ENCODE measurements at places on chromosomes 13 and 19.

GRCh38 chr19:44582581-44583265, 30.6 kb upstream of the IGSF23 start:
- peak; percentile 64 for DNase-seq

DNA sequence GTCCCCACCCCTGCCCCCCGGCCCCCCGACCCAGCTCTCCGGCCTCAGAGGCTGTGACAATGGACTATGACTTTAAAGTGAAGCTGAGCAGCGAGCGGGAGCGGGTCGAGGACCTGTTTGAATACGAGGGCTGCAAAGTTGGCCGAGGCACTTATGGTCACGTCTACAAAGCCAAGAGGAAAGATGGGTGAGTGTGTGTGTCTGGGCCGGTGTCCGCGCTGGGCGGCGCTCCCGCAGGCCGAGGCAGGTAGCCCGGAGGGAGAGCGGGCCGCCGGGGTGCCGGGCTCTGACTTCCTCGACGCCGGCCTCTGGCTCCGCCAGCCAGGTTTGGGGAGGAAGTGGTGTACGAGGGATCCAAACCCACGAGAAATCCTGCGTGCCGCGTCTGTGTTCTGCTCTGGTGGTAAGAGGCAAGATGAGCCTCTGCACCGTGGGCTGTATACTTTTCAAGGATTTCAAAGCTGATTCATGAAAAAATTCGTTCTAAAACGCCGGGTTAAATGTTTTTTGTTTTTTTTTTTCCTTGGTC, 718 bp downstream of the CDK8 start:
- DNase-seq = peak; percentile 66

DNA sequence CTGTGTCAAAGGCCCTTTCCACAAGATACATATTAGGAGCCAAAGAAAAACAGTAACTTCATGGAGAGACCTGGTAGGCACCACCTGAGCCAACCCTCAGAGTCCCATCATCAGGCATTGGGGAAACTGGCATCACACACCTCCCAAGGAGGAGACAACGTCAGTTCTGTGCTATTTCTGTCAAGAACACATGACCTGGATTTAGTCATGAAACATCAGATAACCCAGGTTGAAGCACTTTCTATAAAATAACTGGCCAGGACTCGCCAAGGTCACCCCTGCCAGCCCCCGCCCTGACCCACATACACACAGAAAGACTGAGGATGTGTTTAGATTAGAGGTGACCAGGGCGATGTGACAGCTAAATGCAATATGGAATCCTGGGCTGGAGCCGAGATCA, 35.6 kb downstream of the COL4A1 start:
- DNase-seq = no peak

- DNase-seq = no peak
Observed at GRCh38 chr13:42384265-42384664, 112.3 kb downstream of the AKAP11 start.

GRCh38 chr19:42392165-42392564, 2.1 kb upstream of the CNFN start:
- no peak for DNase-seq

DNA sequence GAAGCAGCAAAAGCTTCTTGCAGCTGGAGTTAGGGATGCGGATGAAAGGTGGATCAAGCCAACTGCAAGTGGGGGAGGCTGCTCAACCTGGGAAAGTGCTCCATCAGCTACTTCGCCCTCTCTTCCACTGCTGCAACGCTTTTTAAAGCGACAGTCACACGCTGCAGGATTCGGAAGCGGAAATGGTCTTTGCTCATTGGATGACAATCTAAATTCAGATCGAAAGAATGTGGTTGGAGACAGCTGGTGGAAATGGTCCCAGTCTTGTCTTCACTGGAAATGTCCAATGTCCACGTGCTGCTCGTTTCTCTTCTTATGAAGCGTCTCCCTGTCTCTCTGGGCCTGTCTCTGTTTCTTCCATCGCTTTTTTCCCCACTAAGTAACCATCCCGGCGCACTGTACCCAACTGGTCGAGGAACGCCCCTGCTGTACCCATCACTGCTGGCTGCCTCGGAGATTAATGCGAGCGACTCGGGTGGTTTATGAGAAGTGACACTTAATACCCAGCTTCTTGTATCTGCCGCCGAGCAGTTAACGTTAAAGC, 2.1 kb upstream of the FGF9 start:
- no peak for DNase-seq

GRCh38 chr19:46355234-46356148, 8.6 kb downstream of the PPP5C start:
- no peak for DNase-seq

- peak; percentile 3 for DNase-seq
Observed at GRCh38 chr13:73873940-73874830, 260.0 kb downstream of the KLF12 start.

DNA sequence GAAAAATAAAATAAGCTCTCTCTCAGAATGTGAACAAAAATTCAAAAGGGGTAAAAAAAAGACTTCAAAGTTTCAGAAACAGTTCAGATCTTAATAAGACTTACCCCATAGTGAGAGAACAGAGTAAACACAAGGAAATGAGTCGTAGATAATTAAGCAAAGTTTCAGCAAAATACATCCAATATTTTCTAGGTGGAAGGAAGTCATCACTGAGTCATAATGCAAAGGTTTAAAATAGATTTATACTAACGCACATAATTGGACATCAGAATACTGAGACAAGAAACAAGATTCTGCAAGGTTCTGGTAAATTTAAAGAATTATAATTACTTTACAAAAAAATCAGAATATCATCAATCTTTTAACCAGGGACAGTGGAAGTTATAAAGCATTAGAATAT, 1370.7 kb upstream of the ATXN8OS start:
- no peak for DNase-seq

DNA sequence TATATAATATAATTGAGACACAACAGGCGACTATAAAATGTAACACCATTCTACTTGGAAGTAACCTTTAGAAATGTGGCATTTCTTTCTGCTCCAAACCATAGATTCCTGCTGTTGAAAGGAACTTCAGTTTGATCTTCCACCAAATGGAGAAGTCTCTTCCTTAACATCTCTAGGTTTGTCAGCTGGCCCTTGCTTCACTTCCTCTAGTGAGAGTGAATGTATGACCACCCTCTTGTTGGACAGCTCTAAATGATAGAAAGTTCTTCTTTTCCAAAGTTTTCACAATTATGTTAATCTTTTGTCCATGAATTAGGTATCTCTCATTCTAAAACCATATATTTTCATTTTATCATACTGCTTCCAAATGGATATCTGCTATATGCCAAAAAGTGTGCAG, 13.8 kb upstream of the COG6 start:
- peak; percentile 6 for DNase-seq

- no peak for DNase-seq
Observed at GRCh38 chr13:97319113-97319720, 97.1 kb downstream of the MBNL2 start.

- DNase-seq = no peak
Observed at GRCh38 chr19:18001777-18002345, 6.1 kb upstream of the ARRDC2 start.

DNA sequence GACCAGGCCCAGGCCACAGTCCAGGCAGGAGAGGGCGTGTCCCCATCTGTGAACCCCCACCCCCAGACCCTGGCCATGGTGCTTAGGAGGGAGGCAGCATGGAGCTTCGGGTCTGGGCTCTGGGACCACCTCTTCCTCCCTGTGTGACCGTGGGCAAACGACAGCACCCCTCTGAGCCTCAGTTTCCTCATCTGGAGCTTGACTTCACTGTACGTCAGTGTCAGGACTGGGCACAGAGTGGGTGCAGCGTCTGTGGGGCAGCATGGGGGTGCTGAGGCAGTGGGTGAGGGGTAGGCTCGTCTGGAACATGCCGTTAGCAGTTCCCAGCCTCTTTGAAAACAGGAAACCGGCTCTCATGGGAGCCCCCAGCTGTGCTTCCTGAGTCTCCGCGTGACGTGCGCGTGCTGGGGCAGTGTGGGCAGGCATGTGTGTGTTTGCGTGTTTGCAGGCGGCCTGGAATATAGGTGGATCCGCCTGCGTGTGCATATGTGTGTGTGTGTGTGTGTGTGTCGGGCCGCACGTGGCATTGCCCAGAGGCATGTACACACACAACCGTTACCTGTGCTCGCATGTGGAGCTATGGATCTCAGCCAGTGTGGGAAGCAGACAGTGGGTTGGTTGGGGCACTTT, 15.8 kb downstream of the ARRDC2 start:
- DNase-seq = peak; percentile 99

GRCh38 chr13:71090990-71091389, 776.0 kb downstream of the DACH1 start:
- no peak for DNase-seq

- no peak for DNase-seq
Observed at GRCh38 chr19:51034704-51035103, at the start of gene KLK12. Gene KLK12 (minus strand): TSS chr19:51035002. CDS start chr19:51034621, 381 bp downstream.

GRCh38 chr19:58550362-58551122, 4.4 kb downstream of the CHMP2A start:
- no peak for DNase-seq

GRCh38 chr13:112879283-112879833, 89.7 kb upstream of the MCF2L start:
- DNase-seq = no peak

- no peak for DNase-seq
Observed at GRCh38 chr19:7994114-7994513, 11.3 kb downstream of the ELAVL1 start.

- no peak for DNase-seq
Observed at GRCh38 chr19:5803441-5803751, 1.5 kb upstream of the NRTN start.

- DNase-seq = no peak
Observed at GRCh38 chr13:52348071-52348470, 57.9 kb downstream of the THSD1 start.

DNA sequence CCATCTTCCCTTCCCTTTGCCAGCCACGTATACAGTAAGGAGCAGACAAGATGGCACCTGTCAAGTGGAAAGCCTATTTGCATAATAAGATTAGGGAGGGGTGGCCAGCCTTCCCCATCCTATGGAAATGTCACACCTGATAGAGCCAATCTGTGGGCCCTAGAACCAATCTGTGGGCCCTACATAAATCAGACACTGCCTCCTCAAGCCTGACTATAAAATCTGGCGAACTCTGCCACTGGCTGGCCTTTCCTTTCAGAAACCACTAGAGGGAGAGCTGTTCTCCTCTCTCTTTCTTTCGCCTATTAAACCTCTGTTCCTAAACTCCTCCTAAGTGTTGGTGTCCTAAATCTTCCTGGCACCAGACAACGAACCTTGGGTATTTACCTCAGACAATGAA, 231.5 kb upstream of the KLHL1 start:
- DNase-seq = peak; percentile 23

DNA sequence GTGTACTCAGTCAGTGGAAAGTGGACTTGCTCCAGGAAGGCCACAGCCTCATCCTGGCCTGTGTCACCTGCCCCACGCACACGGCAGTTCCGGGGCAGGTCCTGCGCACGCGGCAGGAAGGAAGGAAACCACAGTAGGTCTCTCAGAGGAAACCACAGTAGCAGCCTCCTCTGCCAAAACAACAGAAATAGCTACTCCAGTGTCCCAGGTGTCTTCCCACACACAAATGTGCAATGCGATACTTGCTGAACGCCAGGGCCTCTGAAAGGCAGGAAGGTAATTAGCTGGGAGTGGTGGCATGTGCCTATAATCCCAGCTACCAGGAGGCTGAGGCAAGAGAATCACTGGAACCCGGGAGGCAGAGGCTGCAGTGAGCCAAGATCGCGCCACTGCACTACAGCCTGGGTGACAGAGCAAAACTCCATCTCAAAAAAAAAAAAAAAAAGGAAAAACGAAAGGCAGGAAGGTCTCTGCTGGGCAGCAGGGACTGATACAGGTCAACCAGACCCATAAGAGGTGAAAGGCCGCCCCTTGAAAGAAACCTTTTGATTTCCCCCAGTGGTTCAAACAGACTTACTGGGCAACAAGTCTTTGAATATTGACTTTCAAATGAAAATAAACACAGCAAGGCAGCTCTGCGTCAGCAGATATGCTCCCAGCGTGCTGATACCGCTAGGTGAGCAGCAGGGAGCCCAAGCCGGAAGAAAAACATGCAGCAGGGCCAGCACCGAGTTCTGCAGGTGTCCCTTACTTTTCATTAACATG, 49.5 kb downstream of the CRYL1 start:
- DNase-seq = peak; percentile 85

- DNase-seq = no peak
Observed at GRCh38 chr13:69617587-69617986, 490.0 kb upstream of the ATXN8OS start.

GRCh38 chr19:50909240-50910070, 1.7 kb downstream of the KLK4 start:
- DNase-seq = peak; percentile 51

- no peak for DNase-seq
Observed at GRCh38 chr13:45398877-45399276, 19.3 kb downstream of the SLC25A30 start.

- DNase-seq = no peak
Observed at GRCh38 chr19:31350693-31351055, 1.4 kb upstream of the TSHZ3 start.

- DNase-seq = no peak
Observed at GRCh38 chr19:30481063-30481462, 108.9 kb downstream of the ZNF536 start.

DNA sequence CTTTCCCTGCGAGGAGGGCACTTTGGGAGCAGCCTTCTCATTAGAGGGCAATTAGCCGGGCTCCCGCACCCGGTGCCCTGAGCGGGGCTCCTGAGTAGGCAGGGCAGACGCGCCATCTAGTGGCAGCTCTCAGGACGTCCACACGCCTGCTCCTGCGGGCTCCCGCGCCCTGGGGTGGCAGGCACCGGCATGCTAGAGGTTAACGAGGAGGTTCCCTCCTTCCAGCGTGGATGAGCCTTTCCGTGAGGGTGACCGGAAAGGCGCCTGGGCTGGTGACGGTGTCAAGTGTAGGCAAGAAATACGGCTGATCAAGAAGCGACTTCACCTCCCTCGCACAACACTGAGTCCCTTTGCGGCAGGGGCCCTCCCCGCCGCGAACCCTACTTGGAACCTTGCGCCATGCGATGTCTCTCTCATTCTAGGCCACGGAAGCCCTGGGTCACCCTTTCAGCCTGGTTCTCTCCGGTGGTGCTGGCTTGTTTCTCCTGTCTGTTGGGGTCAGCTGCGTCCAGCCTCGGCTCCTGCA, 67.7 kb downstream of the ALOX5AP start:
- DNase-seq = peak; percentile 80

- DNase-seq = no peak
Observed at GRCh38 chr19:1012334-1012733, 8.6 kb downstream of the TMEM259 start.

GRCh38 chr19:44113138-44113783, at the start of gene ZNF225:
Gene ZNF225 (plus strand): TSS chr19:44113399. CDS start chr19:44115828, 2,429 bp downstream.
- peak; percentile 98 for DNase-seq

- no peak for DNase-seq
Observed at GRCh38 chr13:71382285-71382684, 484.7 kb downstream of the DACH1 start.

- DNase-seq = no peak
Observed at GRCh38 chr13:68078469-68078868, 848.3 kb upstream of the PCDH9 start.

Measured in KBM-7 (cell line).